ENCODE measurements at places on chromosomes 4 and X. TPM values are rescaled to one million over a fixed set of nuclear protein-coding genes. Genes with fewer than 3 reads are reported as not detected.

GRCh38 chr4:14871676-14872430, 130.4 kb upstream of the CPEB2 start:
- no peak for DNase-seq

DNA sequence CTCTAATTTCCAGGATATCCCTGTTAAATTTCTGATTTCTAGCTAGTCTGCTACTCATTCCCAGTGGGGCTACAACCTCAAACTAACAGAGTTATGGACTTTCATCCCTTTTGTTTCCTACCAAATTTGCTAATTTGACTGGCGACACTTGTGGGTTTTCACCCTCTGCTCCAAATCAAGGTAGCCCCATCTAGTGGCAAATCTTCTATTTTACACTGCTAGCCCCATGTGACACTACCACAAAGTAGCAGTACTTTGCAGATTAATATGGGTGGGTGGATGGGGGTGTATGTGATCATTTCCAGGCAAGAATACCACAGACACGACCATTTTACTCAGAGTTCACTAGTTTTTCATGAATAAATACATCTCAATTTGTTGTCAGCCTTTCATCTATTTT, 150.3 kb downstream of the MSL3 start:
- DNase-seq: no peak

DNA sequence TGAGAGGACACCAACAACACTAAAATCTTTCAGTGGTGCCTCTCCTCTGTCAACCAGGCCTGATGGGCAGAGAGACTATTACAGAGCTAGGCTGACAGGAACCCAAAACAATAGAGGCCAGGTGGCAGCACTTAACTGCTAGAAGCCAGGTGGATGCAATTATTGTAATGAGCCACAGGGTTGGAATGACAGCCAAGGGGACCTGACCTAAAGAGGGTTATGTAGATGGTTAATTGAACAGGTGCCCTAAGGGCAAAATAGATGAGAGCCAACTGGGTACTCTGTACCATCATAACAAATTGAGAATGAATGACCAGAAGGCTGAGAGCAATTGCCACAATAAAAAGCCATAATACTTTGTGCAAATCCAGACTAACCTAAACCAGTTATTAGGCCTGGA, 24.7 kb upstream of the FRAS1 start:
- DNase-seq: no peak

GRCh38 chrX:74422576-74423288, 1.4 kb downstream of the SLC16A2 start:
- no peak for DNase-seq

- DNase-seq: no peak
These were observed 261.2 kb upstream of the GPC4 start for GRCh38 chrX:133676344-133677122.

DNA sequence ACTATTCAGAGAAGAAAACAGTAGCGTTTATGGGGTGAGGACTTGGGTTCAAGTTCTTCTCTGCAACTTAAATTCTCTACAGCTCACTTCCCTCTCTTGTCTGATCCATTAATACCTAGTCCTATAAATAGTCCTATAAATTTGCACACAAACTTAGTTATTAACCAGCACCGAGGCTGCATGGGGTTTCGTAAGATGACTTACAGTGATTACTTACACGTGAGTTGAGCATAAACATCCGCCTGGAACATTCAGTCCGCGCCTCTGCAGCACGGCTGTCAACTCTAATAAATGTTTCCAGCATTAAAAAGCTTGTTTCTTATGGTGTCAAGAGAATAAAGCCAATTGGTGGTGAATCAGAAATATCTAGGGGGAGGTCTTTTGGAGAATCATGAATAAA, 103.0 kb upstream of the ENPP6 start:
- no peak for DNase-seq

AGTR2 gene
- not detected for total RNA-seq

DKK2 gene
- total RNA-seq: 1.6 TPM

ZRSR2 gene
- total RNA-seq: 9.8 TPM

Measured in breast epithelium (tissue), 4 donors.